Activated naive CD4-positive, alpha-beta T cell treated with anti-CD3 and anti-CD28 coated beads for 36 hours (primary cell): ENCODE measurements at places on chromosomes 5 and 9. TPM values are rescaled to one million over a fixed set of nuclear protein-coding genes. Genes with fewer than 3 reads are reported as not detected.

GRCh38 chr5:118705959-118706667, 282.2 kb downstream of the DTWD2 start:
- no peak for DNase-seq

- DNase-seq, result no peak
Observed at GRCh38 chr5:41067714-41068568, 3.2 kb downstream of the MROH2B start.

DNA sequence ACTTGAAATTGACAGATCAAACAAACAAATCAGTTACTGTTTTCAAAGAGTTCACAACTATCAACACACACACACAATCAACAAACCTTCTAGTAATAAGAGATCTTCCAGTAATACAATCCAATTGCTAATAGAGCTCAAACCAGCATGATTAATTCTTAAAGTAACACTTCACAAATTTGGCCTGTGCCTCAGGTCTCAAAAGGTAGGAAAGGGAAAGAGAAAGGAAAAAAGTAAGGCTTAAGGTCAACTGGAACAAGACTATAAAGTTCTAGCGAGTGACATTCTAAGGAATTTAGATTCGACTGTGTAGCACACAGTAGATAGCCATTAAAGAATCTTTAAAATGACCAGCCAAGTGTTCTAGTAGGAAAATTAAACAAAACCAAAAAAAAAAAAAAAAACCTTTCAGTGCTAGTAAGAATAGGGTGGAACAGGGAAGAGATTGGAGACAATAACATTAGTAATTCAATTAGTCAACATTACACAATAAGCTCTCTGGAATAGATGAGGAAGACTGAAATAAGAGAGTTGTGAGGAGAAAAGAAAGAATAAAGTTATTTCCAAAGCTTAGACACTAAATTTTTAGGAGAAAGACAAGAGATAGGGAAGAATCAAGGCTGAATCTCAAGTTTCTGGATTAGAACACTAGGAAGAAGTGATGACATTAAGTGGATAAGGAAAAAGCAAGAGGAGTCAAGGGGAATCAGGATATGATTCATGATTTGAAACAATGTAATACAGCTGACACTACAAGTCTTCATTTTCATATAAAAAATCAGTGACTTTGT, 86.1 kb downstream of the FBXL17 start:
- DNase-seq, result no peak

DNA sequence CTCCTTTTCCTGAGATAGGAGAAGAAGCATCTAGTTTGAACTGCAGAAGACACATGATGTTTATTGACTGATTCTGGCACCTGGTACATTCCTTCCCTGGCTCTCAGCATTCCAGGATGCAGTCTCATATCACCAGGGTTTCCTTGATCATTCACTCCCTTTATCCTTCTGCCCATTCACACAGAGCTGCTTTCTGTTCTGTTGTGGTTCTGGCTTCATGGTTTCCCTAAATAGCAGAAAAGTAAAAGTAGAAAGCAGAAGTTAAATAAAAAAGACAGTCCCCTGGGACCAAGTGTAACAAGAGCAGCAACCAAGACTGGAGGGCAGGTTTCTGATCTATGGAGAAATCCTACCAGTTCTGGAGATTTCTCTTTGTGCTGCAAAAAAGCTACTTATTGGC, 3.2 kb downstream of the IFNA8 start:
- DNase-seq, result no peak

DNA sequence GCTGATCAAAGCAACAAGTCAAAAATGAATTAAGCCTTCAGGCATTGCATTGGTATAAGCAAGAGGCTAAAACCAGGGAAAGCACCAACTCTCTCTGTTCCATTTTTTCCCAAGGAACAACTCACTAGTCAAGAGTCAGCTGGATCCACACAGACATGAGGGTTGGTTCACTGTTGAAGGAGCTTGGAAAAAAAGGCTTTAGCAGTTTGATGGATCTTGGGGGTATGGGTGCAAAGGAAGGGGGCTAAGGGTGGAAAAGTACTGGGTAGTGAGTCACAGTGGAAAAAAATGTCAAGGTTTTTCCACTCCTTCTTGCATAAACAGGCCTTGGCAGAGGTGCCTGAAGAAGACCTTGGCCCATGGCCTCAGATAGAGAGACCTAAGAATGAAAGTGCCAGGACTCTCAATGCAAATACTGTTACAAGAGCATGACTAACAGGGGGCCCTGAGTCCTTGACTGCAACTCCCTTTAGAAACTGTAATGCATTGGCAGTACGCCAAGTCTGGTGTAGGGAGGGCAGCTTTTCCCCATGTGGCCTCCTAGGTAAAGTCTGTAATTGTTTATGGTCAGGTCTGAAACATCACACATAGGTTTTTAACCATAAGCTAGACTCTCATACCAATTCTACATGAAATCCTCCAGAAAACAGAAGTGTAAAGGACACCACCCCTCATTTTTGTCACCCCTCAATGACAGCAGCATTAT, 23.7 kb downstream of the ACTL7A start:
- DNase-seq, result peak; percentile 86

DNA sequence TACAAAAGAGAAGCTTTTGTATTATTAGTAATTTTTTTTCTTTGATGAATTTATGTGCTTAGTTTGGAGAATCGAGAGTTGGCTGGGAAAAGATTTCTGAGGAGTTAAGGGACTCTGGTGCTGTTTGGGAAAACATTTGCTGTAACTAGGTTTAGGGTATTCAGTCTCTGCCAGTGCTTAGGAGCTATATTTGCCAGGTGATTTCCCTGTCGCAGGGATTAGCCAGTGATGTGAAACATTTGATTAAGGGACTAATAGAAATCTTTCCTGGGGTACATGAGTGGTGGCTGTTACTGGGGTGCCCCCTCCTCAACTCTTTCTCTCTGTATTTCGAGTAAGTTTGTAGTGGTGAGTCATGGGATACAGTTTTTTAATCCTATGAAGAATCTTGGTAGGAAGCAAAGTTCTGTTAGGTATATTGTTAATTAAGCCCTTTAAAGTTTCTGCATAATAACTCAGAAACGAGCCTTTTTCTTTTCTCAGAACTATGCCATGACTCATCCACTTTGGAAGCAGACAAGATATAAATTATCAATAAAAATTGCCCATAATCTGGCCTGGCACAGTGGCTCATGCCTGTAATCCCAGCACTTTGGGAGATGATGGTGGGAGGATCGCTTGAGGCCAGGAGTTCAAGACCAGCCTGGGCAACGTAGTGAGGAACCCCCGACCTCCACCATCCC, 18.6 kb downstream of the RGMB start:
- DNase-seq, result no peak

DNA sequence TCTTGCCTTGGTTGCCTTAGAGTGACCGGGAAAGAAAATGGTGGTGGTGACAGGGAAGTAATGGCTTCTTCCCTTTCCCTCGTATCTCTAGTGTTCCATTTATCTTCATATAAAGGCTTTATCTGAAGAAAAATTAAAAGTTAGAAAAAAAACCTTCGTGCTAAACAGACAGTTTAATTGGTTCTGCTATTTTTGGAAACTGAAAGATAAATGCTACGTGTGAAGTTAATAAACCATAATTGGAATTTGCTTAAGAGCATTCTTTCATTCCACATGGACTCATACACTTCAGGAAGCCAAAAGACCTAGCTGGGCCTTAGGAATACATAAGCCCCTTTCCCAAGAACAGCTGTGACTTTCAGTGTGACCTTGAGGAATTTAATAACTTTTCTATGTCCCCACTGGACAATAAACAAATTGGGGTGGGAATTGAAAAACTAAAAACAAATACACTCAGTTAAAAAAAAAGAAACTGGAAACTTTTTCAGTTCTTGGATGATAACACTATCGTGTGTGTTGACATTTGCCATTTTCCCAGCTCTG, 818.8 kb upstream of the WWC1 start:
- no peak for DNase-seq

DNA sequence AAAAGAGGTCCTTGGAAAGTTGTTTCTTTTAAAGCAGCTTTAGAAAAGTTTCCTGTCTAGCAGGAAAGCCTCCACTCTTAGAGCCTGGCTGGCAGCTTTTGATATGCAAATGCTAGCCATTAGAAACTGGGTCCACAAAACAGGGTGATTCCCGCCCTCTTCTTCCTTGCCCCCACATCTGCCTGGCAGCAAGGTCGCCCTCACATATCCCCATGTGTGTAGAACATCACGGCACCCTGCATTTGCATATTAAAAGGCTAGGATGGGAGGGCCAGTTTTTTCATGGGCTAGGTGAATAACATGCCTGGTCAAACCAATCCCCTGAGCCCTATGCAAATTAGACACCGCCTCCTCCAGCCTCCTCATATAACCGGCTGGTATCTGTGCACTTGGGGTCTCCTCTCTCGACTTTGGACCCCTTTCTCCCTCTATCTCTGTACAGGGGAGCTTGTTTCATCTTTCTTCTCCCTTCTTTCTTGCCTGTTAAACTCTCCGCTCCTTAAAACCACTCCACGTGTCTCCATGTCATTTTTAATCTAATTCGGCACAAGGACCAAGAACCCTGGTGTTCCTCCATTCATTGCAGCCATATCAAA, 426.8 kb upstream of the CTNND2 start:
- DNase-seq, result no peak

- DNase-seq, result peak; percentile 32
Observed at GRCh38 chr9:101586651-101587050, 8.1 kb downstream of the PPP3R2 start.

GRCh38 chr5:60826653-60827052, 17.4 kb downstream of the ELOVL7 start:
- no peak for DNase-seq

DNA sequence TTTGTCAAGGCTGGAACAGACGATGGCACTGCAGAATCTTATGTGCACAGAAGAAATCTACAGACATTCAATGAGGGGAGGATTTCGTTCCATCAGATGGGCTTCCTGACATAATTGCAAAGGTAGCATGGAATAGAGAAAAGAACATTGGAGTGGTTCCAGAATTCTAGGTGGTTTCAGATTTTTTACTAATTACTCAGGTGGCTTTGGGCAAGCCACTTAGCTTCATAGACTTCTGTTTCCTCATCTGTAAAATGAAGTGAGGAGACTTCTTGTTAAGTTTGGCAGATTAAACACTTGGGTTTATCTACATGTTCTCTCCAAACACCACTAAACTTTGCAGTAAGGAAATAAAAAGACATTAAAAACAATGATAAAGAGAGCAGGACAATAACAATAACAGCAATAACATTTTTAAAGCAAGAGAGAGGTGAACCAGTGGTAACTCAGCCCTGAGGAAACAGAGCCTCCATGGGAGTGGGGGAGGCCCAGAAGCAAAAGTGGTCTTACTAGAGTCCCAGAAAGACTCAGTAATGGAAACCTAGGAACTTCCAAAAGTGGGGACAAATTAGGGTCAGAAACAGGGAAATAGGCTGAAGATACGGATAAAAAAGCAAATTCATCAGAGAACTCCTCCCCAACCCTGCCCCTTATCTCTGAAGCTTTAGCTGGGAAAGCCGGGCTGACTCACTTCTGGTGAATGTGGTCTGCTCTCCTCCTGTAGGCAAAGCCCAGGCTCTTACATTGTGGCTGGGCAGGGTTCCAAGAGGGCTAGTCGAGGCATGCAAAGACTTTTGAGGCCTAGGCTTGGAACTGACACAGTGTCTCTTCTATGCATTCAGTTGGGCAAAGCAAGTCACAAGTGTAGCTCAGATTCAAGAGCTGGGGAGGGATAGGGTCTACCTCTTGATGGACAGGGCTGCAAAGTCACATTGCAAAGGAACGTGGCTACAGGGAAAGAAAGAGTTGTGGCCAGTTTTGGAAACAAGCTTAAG, 11.8 kb upstream of the ACTBL2 start:
- DNase-seq, result peak; percentile 80

DNA sequence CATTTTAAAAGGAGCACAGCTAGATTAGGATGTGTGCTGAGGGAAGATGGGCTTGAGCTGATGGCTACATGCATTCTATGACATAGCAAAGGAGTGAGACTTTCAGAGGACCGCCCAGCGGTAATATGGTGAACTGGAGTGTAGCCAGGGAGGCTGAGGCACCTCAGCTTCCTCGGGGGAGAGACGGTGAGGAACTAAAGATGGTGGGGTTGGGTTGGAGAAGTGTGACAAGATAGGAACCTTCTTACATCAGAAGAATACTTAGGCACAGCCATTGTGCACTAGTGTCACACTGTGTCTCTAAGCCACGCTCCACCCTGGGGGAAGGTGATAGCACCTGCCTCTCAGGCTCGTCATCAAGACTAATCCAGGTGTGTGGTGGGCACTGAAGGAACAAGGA, 118.0 kb upstream of the IRX2 start:
- DNase-seq, result no peak

Gene BTNL3
- not detected for total RNA-seq
